Right cardiac atrium (tissue), 5 donors: ENCODE measurements at places on chromosomes 7 and 10.

- peak; percentile 69 for DNase-seq
These were observed 83.1 kb downstream of the STRA8 start for GRCh38 chr7:135316648-135317313.

DNA sequence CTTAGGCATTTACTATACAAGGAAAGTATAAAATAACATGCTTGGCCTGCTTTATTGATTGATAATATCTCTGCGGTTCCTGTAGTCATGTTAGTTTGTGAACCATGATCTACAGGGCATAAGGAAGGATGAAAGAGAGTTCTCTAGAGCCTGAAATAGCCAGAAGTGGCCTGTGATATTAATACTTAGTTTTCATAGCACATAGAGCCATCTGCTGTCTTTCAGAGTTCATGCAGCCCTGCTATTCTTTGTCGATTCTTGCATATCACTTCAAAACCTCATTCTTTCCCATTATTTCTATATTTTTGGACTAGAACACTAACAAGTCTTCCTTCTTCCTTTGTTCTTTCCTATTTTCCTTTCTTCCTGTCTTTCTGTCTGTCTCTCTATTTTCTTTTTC lies 26.4 kb upstream of the PRKG1 start:
- no peak for DNase-seq

DNA sequence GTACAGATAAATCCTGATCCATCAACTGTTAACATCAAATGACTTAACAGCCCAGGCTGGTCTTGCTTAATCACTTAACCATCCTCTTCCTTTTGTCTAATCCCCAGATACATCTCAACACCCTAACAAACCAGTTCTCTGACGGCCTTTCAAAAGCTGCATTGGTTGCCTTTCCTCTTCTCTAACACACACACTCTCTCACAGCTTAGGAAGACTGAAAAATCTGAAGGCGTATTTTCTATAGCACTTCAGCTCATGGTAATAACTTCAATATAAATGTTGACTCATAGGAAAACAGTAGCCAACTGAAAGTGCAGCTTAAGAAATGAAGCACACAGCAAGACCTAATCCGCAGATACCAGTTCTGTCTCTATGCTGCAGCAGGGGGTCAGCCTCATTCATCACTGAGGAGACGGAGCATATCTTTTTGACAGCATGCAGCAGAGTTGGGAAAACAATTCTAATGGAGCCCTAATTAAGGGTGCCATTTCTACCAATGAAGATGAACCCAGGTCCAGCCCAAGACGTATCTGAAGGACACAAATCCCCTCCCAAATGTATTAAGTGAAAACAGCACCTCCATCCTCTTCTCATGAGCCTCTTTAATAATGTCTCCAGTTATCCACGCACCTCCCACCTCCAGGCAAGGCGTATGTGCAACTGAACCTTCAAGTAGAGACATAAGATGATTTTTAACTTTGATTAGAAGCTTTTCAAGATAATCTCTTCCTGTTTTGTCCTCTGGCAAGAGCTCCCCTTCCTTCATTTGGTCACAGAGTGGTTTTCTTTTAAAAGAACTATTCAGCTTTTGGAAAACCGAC lies 211.7 kb upstream of the NFE2L3 start:
- no peak for DNase-seq

GRCh38 chr7:106617860-106618259 lies 43.1 kb downstream of the CCDC71L start:
- DNase-seq = no peak

DNA sequence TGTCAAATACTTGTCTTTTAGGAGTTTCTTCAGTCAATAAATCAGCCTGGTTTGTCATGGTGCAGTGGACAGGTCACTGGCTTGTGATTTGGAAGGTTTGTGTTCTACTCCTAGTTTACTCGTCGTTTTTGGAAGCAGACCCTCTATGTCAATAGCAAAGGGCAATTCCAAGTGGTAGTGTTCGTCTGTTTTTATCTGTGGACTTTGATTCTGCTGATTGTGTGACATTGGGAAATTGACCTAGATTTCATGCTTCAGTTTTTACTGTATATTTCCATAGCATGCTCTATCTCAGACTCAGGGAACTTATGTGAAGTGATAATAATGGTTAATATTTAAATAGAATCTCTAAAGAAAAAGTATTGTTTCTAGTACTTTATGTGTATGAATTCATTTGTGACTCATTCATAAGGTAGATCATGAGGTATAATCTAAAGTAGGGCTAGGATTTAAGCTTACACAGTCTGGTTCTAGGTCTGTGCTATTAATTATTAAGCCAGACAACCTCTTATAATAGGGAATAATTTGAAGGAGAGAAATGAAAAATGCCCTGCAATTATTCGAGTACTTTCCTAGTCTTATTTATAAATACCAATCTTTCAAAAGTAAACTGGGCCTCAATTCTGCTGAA lies 198.1 kb downstream of the REEP3 start:
- DNase-seq = no peak
